Dorsolateral prefrontal cortex (tissue), 122 donors: ENCODE measurements at places on chromosomes 13 and 19.
A peak's percentile ranks its signal among the peaks of the same experiment; 100 is the strongest.

DNA sequence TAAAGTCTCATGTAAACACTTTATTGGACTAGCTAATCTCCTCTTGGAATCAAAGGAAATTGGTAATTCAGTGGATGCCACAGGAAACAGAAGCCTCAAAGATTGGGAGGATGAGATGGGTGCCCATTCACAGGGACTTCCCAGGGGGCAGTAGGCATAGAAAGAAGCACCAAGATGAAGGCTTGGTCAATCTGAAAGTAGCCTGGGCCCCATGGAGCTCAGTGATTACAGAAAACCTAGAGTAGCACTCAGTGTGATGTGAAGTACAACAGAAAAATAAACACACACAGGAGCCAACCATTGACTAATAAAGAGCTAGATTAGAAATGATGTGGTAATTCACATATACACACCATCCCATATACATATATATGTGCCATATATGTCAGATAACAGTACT, 560.6 kb downstream of the TBC1D4 start:
- DNase-seq = no peak

DNA sequence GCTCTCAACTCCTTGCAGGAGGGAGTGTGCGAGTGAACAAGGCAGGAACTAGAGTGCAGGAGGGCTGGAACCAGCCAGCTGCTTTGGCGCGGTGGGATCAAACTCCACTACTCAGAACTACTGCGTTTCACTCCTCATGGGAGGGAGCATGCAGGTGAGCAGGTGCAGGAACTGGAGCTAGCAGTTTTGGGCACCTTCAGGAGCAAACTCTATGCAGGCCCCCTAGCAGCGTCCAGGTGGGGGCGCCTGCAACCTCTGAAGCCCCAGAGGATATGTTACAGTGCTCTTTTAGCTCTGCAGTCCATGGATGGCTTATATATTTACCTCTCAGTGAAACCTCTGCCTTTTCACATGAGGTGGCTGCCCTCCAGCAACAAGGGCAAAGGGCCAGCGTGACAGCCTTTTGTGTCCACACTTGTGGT, 1303.4 kb downstream of the PCDH9 start:
- no peak for DNase-seq

GRCh38 chr19:6853868-6854267, 33.5 kb upstream of the ADGRE1 start:
- no peak for DNase-seq

GRCh38 chr13:101490406-101491015, 38.0 kb downstream of the ITGBL1 start:
- DNase-seq = no peak

DNA sequence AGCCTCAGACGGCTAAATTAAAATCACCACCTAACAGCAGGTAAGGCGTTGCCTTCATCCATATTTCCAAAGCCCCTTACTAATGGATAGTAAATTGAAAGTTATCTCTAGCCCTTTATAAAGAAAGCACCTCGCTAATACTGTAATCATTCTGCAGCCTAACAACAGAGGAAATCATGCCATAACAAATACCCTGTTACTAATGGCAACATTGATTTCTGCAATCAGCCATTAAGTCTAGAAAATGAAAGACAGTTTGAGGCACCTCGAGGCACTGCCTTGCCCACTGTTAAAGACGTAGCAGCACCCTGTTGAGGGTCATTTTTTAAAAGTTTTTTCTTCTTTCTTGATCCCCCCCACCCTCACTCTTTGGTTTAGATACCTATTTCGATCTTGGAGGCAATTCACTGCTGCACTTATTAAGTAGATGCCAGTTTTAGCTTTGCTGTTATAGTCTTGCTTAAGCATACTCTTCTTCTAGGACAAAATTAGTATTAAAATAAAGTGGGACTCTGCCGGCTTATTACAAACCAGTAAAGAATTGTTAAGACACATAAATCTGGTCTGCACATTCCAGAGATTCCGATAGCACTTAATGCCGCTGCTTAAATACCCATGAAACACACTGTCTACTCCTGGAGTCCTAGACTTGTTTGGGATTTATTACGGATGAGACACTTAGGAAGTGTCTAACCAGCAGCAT, 74.8 kb downstream of the ZNF536 start:
- DNase-seq = no peak

- no peak for DNase-seq
Observed at GRCh38 chr13:88526186-88526852, 855.1 kb downstream of the SLITRK5 start.

GRCh38 chr13:21010621-21011020, 50.8 kb downstream of the LATS2 start:
- DNase-seq = no peak

DNA sequence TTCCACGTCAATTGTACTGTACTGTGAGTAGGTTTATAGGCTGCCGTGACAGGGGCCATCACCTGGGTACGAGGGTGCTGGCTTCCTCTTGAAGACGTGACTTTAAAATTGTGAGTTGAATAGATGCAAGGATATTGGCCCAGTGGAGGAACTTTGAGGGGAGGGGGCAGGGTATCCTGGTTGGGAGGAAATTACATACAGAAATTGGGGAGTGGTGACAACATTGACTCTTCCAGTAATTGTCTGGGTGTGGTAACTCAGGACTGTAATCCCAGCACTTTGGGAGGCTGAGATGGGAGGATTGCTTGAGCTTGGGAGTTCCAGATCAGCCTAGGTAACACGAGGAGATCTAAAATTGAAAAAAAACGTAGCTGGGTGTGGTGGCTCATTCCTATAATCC, 30.4 kb downstream of the DPRX start:
- no peak for DNase-seq

GRCh38 chr19:17778968-17779929, 15.7 kb upstream of the B3GNT3 start:
- no peak for DNase-seq

DNA sequence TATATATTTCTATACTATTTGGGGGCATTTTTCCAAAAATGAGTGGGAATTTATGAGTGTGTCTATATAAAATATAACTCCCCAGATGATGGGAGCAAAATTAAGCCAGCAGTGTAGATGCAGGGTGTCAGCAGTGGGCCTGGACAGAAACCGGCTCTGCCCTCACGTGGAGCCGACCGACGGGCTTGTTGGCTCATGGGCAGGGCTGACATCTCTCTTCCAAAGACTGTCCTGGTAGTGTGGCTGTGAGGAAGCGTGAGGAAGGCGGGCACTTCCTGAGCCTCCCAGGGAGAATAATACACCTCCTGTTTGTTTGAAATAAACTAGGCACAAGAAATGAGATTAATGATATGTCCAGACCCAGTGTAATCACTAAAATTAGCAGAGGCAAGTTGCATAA, 206.5 kb downstream of the TEX29 start:
- DNase-seq = no peak

DNA sequence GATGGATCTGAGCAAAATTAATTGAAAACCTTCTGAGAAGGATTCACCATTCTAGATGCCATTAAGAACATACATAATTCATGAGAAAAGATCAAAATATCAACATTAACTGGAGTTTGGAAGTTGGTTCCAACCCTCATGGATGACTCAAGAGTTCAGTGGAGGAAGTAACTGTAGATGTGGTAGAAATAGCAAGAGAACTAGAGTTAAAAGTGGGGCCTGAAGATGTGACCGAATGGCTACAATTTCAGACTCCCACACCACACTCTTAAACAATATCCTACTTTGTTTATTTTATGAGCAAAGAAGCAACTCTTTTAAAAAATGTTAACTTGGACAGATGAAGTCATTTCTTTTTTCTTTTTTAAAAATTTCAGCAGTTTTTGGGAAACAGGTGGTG, 354.3 kb downstream of the KLF12 start:
- DNase-seq = no peak

DNA sequence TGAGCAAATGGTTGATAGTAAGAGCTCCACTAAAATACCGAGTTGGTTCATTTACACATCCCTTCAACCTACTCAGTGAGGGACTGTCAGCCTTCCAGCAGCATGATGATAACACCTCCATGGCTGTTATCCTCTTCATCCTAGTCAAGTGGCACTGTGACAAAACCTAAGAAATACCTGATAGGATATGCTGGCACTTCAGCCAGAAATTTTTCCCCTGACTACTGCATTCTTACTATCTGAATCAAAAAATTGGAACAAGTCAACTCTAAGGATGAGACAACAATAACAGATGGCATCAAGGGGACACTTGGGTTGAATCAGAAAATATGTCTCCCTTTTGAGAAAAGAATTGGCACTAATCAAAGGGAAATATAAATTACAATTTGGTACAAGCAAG, 193.9 kb downstream of the KCTD12 start:
- no peak for DNase-seq

- DNase-seq = no peak
Observed at GRCh38 chr13:32212421-32212820, 102.7 kb downstream of the ZAR1L start.

DNA sequence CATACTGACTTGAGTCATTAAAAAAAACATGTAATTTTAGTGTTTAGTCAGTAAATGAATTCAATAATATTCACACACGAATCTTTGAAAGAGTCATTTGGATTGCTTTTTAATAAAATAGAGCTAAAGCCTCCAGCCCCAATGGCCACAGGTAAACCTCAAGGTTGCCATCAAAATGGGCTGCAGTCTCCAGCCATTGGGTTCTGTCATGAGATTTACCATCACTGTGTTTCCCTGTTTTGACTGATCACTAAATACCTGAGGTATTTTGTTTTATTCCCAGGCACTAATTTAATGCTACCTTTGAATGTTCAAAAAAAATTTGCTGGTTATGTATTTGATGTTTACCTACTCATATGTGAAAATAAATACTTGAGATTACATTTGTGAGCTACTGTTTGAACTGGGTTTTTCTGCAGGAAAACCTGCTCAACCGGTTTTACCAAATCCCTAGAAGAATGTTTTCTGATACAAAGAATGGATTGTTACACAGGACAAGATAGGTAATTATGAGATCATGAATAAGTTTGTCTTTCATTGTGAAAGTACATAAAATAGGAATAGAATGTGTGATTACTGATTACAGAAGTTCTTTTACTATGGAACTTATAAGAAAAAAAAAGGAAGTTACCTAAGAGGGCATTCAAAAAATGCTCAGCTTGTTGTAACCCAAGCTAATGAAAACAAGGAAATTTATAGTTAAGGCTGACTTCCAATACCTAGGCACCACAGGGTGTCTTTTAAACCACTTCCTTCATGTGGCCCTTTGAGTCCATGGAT, 391.3 kb downstream of the EFNB2 start:
- DNase-seq = no peak

DNA sequence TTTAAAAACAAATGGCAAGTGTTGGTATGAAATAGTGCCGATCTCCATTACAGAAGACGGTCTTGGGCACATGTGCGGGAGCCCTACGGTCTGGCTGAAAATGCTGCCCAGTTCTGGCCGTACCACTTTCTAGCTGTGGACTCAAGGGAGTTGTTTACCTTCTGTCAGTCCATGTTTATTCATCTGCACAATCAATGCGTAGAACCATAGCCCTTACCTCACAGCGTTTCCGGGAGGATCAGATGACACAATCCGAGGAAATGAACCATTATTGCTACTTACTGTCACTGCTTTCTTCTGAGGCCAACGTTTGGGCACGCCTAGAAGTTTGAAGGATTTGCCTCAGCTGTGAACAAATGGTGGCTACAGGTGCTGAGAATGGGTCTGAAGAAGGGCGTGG, 31.2 kb downstream of the GADD45B start:
- DNase-seq = no peak

DNA sequence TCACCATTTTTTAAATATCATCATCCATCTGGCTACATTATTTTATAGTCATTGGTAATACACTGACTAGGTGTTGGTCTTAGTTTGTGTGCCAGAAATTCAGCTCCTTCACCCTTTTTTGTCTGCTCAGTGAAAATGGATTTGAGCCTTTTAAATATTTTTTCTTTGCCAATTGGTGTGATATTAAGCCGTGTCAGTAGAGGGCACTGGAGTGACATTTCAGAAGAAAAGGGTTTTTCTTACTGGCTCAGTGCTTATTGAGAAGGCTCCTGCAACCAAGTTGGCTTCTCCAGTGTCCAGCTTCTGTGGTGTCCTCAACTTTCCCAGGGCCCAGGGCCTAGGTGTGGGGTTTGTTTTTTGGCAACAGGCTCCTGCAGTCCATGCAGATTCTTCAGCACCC, 546.6 kb downstream of the DACH1 start:
- no peak for DNase-seq

GRCh38 chr13:53694814-53695532, 666.4 kb downstream of the OLFM4 start:
- no peak for DNase-seq

GRCh38 chr13:104530741-104531140, 1464.5 kb upstream of the SLC10A2 start:
- no peak for DNase-seq

DNA sequence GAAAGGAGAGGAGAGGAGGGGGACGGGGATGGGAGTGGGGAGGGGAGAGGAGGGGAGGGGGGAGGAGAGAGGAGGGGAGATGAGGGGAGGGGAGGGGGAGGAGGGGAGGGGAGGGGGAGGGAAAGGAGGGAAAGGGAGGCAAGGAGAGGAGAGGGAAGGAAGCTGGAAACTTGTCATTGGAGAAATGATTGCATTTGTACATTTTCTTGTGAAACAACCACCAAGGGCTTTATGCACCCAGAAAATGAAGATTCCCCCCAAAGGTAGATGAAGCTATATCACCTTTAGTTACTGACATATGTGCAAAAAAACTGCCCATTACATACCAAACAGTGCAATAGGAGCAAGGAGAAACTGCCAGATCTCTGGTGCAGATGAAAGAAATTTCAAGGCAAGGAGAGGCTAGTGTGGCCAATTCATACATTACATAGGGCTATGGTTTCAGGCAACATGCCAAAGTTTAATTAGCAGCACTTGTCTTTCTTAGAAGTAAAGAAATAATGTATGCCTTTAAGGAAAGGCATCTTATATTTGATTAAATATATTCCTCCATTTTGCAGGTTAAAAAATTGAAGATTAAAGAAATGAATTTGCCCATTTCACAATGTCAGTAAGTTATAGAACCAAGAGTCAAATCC, 49.5 kb upstream of the STK24 start:
- DNase-seq = no peak

GRCh38 chr19:29400917-29401711, 124.7 kb upstream of the VSTM2B start:
- DNase-seq = peak; percentile 66

GRCh38 chr19:37695144-37695899, 24.2 kb downstream of the ZNF607 start:
- DNase-seq = no peak

GRCh38 chr13:26529441-26529840, 28.0 kb upstream of the WASF3 start:
- DNase-seq = no peak

DNA sequence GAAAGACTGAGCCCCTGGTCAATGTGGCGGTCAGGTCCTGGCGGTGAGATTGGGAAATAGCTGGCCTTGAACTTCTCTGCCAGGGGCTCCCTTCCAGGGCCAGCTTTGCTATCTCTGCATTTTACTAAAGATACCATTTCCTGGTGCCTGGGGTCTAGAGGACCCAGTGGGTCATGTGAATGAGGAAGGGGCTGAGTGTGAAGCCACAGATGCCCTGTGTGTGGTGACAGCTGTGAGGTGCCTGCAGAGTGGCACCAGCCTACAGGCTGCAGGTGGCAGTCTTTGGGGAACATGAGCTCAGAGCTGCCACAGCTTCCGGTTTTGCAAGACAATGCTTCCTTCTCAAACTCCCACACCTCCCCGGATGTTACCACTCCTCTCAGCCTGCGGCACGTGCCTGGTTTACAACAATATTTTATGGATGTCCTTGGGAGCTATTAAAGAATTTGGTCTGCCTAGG, 5.2 kb upstream of the MLNR start:
- DNase-seq = no peak

GRCh38 chr13:85725433-85725832, 73.8 kb downstream of the SLITRK6 start:
- no peak for DNase-seq

- peak; percentile 56 for DNase-seq
Observed at GRCh38 chr19:48489608-48490216, 20.5 kb downstream of the CYTH2 start.
